ENCODE measurements at places on chromosomes 2 and 18.
A peak's percentile ranks its signal among the peaks of the same experiment; 100 is the strongest.

- no peak for DNase-seq
Observed at GRCh38 chr18:25915907-25916306, 174.5 kb downstream of the SS18 start.

- DNase-seq: no peak
Observed at GRCh38 chr2:157460384-157460837, 16.5 kb upstream of the CYTIP start.

GRCh38 chr2:21020668-21021288 is 23.1 kb downstream of the APOB start:
- DNase-seq: no peak

DNA sequence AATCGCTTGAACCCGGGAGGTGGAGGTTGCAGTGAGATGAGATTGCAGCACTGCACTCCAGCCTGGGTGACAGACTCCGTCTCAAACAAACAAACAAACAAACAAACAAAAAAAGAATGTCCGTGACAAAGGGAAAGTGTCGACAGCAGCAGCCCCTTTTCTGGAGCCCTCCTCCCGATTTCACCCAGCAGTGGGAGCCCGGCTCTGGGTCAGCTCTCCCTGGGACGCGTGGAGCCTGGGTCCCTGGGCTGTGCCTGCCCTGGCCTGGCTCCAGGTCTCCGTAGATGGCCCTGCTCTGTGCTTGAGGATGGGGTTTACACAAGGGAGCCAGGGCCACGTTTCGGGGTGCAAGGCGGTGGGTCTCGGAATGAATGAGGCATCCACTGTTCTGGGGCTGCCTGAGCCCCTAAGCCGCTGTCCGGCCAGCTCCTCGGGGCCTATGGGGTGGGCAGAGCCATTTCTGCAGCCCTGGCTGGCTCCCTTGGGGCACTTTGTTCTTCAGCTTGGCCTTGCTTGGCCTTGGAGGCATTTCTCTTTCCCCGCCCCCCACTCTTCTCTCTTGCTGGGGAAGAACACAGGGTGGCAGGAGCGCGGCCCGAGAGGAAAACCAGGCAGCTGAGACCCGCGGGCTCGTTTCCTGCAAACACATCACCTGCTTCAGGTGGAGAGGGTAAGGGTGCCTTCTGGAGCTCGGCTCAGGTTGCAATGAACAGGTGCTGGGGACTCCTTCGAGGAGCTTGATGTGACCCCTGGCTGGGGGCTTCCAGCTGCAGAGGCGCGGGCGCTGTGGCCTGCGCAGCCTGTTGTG is 29.1 kb downstream of the RTP5 start:
- peak; percentile 35 for DNase-seq

- no peak for DNase-seq
Observed at GRCh38 chr2:17620841-17621240, 80.3 kb downstream of the VSNL1 start.

- peak; percentile 18 for DNase-seq
Observed at GRCh38 chr18:52391810-52392559, 52.0 kb downstream of the DCC start.

- no peak for DNase-seq
Observed at GRCh38 chr2:186189816-186190215, 296.2 kb upstream of the ZC3H15 start.

DNA sequence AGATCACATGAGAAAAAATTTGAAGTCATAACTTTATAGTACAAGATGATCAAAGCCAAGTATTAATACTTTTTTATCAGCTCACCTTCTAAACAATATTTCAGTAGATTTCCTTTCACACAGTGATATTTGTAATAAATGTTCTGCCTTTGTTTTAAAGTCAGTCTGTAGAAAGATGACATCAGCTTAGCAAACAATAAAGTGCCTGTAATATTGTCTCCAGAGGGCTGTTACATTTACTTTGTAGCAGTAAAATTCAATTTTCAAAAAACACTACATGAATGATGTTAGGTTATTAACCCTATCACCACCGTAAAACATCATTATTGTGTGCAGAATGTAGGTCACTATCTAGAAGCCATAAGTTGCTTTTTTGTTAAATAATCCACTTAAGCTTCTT is 49.6 kb downstream of the ZEB2 start:
- DNase-seq: no peak

GRCh38 chr2:115303-115702 is 69.0 kb upstream of the FAM110C start:
- DNase-seq: no peak

- no peak for DNase-seq
Observed at GRCh38 chr2:19617257-19617848, 258.9 kb upstream of the OSR1 start.

- DNase-seq: no peak
Observed at GRCh38 chr2:208311321-208311720, 45.3 kb downstream of the PIKFYVE start.

- DNase-seq: no peak
Observed at GRCh38 chr2:137156221-137156844, 391.0 kb downstream of the THSD7B start.

- no peak for DNase-seq
Observed at GRCh38 chr2:12457831-12458230, 258.9 kb upstream of the TRIB2 start.

- DNase-seq: peak; percentile 76
Observed at GRCh38 chr2:239223310-239224198, 177.3 kb downstream of the HDAC4 start.

Data from head of caudate nucleus (tissue), 42 donors.